ENCODE measurements at places on chromosomes 2 and 18. TPM values are rescaled to one million over a fixed set of nuclear protein-coding genes. Genes with fewer than 3 reads are reported as not detected.

PUS10 gene
- 8.9 TPM for total RNA-seq

DNER gene
- 0.14 TPM for total RNA-seq

GRCh38 chr18:59994357-59994756 is 94.6 kb downstream of the PMAIP1 start:
- no peak overlapping the region for H3K27ac ChIP-seq
- H3K4me3 ChIP-seq: no peak overlapping the region
- no peak for DNase-seq
- no peaks in the 10 kb centered on the region for H3K4me1 ChIP-seq

DNA sequence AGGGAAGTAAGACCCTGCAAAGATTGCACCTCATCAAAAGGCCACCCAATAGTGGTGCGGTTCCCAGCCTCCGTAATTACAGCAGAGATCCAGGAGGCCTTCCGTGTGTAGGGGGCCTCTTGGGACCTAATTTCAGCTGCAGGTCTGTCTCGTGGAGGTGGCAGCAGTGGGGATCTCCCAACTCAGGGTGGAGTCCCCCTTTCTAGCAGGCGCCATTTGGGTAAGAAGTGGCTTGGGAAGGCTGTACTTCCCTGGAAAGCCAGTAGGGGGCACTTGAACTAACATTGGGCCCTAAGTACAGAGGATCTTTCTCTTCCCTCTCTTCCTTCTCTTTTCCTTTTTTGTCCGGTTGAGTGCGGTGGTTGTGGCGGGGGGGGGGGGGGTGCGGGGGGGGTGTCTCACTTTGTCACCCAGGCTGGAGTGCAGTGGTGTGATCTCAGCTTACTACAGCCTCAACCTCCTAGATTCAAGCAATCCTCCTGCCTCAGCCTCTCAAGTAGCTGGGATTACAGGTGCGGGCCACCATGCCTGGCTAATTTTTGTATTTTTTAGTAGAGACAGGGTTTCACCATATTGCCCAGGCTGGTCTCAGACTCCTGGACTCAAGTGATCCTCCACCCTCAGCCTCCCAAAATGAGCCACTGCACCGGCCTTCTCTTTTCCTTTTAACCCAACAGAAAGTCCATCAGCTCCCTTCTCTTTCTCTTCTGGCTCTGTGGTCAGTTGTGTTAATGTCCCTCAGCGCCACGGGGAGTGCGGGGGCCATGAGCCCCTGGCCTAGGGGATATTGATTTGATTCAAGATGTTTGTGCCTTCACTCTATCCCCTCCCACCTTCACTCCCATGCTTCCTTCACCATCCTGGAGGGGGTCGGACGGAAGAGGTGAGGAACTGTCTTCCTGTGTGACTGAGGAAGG is 32.0 kb downstream of the CENPO start:
- H3K4me1 ChIP-seq: peaks cover 15% of the 10 kb centered on the region
- H3K4me3 ChIP-seq: no peak overlapping the region
- no peak for DNase-seq

DNA sequence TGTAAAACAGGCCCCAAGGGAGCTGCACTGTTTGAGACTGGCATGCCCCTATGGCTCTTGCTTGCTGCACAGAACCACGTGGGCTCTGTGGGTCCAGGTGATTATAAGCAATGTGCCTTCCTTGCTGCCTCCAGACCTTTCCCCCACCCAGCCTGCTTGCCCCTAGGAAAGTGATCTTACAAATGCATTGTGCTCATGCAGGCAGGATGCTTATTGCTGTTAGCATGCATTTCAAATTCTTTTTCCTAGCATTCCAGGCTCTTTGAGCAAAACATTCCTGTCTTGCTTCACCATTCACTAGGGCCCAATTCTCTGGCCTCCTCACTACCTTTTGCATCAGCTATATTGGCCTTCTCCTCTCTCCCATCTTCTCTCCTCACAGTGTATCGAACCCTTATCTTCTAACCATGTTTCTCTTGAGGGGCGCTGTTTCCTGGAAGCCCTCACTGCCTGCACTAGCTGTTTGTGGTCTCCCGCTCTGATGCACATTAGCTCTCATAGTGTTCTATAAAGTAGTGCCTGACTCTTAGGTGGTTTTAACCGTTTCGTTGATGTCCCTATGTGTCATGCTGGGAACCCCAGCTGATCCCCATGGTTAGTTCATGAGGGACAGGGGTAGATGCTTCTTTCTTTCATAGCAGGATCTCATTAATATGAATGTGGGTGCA is 152.9 kb upstream of the EPAS1 start:
- DNase-seq: no peak
- H3K36me3 ChIP-seq: peaks cover 7% of the 10 kb centered on the region
